ENCODE measurements at places on chromosomes 16 and 17.

DNA sequence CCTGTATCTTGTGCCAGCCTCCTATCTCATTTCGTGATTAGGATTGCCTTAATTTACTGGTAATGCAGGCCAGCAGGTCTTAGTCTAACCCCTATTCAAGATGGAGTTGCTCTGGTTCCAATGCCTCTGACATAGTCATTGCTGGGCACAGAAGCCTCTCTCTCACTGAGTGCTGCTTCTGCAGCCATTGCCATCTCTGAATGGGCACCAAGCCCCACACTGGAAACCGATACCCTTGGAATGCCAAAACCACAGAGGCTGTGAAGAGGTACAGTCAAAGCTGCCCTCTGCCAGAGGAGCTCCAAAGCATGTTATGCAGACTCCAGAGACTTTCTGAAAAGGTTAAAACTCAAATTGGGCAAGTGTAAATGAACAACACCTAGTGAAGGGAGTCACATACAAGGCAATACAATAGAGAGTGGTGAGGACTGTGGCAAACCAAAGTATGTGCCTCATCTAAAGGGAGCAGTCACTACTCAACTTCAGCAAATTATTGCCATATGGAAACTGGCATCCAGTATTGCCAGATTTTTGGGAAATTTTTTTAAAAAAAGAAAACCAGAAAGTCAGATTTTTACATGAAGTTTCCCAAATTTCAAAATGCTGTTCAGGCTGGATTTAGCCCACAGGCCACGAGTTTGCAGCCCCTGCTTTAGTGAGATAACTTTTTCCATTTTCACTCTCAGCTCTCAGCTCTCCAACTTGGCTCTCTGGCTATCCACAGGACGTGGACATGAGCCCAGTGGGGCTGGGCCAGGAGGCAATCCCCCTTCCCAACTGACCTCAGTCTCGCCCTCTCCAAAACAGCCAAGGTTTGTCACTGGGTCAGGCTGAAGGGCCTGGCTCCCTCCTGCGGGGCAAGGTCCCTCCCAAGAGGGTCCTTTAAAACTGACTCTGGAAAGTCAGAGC lies 2.1 kb upstream of the MMP2 start:
- no peak for DNase-seq

DNA sequence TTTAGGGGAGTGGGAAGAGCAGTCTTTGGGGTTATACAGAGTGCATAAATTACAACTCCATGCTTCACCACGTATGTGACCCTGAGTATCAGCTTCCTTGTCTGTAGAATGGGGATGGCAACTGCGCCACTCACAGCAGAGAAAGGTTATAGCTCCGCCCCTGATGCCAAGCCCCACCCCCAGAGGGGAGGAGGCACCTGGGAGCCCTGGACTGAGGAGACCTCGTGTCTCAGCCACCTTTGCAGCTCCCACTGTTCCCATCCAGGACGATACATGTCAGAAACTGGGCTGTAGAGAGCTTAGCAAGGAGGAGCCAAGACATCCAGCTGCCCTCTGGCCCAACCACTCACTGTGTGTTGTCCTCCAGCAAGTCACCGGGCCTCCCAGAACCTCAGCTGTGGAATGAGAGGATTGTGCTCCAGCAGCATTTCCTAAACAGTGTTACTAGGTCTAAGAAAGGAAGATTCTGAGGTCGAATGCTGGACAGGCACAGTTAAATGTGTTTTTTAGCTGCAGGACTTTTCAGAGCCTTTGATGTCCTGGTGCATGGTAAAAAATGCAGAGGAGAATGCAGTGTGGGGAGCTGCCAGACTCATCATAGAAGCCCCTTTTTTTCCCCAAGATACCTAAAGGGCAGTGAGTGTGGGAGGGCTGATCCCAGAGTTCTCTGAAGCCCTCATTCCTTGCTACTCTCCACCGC lies 49.4 kb downstream of the BEAN1 start:
- peak; percentile 35 for DNase-seq

DNA sequence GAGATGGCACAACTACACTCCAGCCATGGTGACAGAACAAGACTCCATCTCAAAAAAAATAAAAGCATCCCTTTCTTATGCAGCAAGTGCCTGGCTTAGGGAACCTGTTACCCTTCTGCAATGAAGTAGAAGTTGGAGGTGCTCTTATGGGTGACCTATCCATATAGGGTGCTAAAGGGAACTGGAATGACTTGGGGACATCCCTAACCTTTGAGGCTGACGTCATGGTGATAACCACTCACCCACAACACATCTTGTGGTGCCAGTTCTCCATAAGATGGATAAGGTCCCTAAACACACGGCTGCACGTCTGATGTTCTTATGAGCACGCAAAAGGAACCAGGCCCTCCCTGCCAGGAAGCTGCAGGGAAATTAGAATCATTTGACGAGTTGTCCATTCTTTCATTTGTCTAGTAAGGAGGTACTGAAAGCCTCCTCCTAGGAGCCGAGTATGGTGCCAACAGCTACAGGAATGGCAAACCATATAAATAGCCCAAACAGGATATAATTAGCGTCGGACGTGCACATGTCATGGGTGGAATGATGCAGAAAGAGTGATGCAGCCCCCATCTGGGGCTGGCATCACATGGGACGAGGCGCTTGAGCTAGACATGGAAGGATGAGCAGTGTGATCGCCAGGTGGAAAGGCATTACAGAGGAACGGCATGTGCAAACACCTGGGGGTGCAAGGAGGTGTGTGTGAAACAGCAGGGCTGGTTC lies 52.5 kb downstream of the ARHGAP27 start:
- DNase-seq = no peak

DNA sequence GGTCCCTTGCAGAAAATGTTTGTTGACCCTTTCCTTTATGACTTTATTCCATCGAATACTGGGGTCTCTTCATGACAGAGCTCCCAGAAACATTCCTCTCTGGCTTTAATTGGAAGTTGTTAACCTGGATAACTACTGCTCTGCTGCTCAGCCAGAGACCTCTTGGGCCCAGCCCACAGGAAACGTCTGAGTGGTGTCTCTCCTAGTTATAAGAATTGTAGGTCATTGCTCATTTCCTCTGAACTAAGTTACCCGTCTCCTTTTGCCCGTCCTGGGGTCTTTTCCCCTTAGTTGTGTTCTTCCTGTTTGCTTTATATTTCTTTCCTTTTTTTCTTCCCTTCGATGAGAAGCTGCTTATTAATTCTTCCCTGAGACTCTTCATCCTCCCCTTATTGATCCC lies 9.0 kb downstream of the MAP2K6 start:
- DNase-seq = no peak

GRCh38 chr16:79099716-79100115 lies 500.8 kb downstream of the MAF start:
- DNase-seq = no peak

GRCh38 chr16:79856581-79856980 lies 256.0 kb upstream of the MAF start:
- DNase-seq = no peak

DNA sequence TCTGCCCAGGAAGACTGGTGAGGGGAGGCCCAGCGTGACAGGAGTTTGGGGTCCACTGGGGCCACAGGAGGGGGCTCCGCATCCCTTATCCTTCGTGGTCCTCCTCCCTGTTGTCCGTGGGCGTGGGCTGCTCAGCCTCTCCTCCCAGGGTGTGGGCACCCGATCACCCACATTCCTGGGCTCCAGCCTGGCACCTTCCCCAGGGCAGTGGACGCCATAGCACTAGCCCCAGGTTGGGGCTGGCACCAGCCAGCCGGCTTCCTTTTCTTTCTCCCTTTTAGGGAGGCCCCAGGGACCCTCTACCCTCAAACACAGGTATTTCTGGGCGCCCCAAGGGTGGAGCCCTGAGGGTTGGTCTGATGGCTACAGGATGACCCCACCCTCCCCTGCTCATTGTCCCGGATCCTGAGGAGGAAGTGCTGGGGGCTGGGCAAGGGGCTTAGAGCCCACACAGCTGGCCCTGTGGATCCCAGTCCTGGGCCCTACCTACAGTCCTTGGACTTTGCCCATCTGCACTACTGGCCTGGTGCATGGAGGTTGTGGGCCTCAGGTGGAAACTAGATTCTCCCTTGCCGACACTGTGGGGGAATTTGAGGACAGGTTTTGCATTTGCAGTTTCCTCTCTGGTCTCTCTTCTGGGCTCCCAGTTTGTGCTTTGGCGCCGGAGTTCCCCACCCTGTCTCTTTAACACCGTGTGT lies 1.1 kb downstream of the KIF1C start:
- no peak for DNase-seq

GRCh38 chr17:61492759-61493526 lies 40.7 kb downstream of the TBX4 start:
- no peak for DNase-seq

DNA sequence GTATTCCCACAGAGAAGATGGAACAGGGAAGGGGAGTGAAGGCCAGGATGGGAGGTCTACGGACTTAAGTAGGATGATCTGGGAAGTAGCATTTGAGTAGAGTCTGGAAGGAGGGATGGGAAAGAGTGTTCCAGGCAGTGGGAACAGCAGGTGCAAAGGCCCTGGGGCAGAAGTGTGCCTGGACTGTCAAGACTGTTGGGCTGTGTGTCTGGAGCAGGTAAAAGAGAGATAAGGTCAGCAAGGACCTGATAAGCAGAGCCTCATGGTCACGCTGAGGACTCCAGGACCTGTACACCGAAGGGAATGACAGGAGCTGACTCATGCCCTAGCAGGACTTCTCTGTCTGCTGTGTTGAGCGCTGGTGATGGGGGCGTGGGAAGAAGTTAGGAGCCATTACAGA lies 723 bp upstream of the CARD14 start:
- DNase-seq = no peak

GRCh38 chr16:80591071-80591915 lies 50.5 kb downstream of the DYNLRB2 start:
- DNase-seq = peak; percentile 69

DNA sequence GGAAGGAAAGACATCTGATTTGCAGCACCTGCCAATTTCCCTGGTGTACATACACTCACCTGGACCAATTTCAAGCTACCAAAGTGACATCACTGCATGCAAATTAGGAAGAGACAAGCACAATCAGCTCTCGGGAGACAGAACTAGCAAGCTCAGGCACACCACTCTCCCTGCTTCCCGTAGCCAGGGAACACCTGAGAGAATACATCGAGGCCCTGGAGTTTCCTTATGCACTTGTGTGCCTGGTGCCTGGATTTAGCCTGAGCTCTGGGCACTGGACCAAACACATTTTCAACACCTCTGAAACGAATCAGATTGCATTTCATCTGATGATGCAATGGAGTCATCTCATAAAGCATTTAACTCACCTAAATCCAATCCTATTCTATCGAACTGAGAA lies 110.5 kb downstream of the HS3ST2 start:
- no peak for DNase-seq

GRCh38 chr17:64075913-64076312 lies 54.0 kb downstream of the ERN1 start:
- no peak for DNase-seq

DNA sequence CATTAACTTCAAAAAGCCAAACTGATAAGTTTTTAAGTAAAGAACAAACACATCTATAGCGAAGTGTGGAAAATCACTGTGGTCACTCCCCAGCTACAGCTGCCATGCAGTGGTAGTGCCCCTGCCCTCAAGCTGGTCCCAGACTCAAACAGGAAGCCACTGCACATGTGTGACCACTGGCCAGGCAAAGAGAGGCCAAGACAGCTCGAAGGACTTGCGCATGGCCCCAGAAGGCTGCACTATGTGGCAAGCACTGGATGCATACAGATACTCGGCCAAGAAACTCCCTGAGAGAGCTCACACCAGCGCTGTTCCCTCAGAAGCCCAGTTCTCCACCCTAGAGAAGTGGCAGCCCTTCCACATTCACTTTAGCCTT lies 82.4 kb downstream of the ANKRD11 start:
- no peak for DNase-seq

GRCh38 chr16:71672803-71673581 lies 47.0 kb downstream of the MARVELD3 start:
- DNase-seq = no peak

GRCh38 chr17:1830288-1830687 lies 483 bp downstream of the RPA1 start:
- DNase-seq = peak; percentile 12

DNA sequence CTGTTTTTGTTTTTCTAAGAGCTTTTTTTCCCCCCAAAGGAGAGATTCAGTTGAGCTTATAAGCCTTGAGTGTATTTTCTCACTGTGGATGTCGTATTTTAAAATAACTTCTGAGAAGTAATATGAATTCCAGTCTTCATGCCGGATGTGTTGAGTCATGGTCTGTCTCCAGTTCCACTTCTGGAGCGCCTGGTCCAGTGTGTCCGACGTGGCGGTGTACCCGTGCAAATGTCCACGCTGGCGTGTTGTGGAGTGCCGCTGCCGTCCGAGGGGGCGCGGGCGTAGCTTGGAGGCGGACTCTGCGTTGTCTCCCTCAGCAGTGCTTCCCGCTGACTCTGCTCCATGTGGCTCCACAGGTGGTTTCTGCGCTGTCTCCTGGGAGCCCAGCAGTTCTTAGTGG lies 60.9 kb upstream of the ZNF750 start:
- no peak for DNase-seq

GRCh38 chr16:89621698-89622409 lies 8.4 kb downstream of the DPEP1 start:
- no peak for DNase-seq

DNA sequence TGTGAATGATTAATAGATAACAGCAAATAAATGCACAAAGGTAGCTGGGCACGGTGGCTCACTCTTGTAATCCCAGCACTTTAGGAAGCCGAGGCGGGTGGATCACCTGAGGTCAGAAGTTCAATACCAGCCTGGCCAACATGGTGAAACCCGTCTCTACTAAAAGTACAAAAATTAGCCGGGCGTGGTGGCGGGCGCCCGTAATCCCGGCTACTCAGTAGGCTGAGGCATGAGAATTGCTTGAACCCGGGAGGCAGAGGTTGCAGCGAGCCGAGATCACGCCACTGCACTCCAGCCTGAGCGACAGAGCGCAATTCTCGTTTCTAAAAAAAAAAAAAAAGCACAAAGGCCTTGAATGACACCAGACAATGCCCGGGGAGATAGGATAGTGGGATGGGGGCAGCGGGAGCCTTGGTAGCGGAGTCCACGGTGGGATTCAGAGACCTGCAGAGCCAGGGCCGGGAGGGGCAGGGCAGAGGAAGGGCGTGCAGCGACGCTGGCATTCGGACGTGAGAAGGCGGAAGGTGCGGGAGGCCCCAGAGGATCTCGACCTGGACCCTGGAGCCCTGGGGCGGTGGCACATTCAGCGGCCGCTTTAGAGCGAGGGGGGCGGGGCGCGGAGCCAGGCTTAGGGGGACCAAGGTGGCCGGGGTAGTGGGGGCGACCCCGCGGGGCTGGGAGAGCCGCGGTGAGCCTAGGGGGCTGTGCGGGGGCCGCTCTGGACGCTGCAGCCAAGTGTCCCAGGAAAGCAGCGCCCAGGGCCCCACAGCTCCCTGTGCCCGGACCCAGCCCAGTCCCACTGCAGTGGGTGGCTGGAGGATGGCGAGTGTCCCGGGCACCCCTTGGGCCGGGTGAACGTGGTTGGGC lies 999 bp upstream of the FLYWCH2 start:
- peak; percentile 17 for DNase-seq

DNA sequence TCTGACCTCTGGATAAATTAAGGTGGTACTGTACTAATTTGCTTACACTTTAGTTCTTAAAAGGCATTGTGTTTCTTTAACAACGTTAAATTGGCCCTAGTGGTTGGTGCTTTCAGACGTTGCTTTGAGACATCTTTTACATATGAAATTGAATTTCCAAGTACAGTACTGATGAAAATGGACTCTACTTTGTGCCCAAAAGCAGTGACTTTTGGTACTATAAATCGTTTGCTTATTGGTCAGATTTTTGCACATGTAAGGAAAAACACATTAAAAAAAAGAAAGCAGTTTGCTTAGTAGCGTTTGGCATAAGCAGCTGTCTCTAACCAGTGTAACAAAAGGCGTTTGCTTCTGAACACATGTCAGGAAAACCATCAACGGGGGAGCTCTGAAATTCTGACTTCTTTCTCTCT lies 139.6 kb downstream of the CDK5R1 start:
- no peak for DNase-seq

All from CD4-positive, alpha-beta T cell treated with Interleukin-2 at 100 ng/mL for 4 hours (primary cell).